ENCODE measurements at places on chromosomes 7 and 10.

DNA sequence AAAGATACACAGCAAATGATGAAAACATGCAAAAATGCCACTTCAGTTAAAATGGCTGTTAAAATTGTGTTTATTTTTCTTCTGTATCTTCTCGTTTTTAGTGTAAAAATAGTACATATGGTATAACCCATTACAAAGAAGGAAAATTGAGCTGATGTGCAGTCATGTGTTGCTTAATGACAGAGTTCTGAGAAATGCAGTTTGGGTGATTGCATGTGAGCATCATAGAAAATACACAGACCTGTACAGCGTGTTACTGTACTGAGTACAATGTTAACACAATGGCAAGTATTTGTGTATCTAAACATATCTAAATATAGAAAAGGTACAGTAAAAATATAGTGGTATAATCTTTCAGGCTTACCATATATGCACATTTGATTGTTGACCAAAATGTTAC, 7.3 kb downstream of the DMTF1 start:
- no peak for DNase-seq
- H3K4me1 ChIP-seq: 0 out of 2 replicates have a peak, but pooled peaks cover 3% of the 10 kb centered on the region
- peaks cover 55% of the 10 kb centered on the region for H3K36me3 ChIP-seq

GRCh38 chr10:3682745-3683144, 102.3 kb downstream of the KLF6 start:
- H3K4me3 ChIP-seq: no peak overlapping the region
- DNase-seq: no peak
- H3K4me1 ChIP-seq: no peaks in the 10 kb centered on the region

- no peaks in the 10 kb centered on the region for H3K27me3 ChIP-seq
- H3K27ac ChIP-seq: no peak overlapping the region
- no peaks in the 10 kb centered on the region for H3K36me3 ChIP-seq
- H3K4me1 ChIP-seq: peaks cover 3% of the 10 kb centered on the region
- DNase-seq: no peak
Observed at GRCh38 chr7:36147361-36147760, 5.7 kb upstream of the EEPD1 start.

- no peaks in the 10 kb centered on the region for H3K27me3 ChIP-seq
- no peak overlapping the region for H3K4me3 ChIP-seq
- DNase-seq: no peak
- H3K4me1 ChIP-seq: no peaks in the 10 kb centered on the region
Observed at GRCh38 chr10:15784662-15785300, 65.1 kb upstream of the ITGA8 start.

GRCh38 chr10:130884456-130884855, 427.1 kb downstream of the TCERG1L start:
- no peak overlapping the region for H3K4me3 ChIP-seq
- H3K27ac ChIP-seq: no peak overlapping the region
- no peaks in the 10 kb centered on the region for H3K4me1 ChIP-seq
- H3K36me3 ChIP-seq: no peaks in the 10 kb centered on the region

DNA sequence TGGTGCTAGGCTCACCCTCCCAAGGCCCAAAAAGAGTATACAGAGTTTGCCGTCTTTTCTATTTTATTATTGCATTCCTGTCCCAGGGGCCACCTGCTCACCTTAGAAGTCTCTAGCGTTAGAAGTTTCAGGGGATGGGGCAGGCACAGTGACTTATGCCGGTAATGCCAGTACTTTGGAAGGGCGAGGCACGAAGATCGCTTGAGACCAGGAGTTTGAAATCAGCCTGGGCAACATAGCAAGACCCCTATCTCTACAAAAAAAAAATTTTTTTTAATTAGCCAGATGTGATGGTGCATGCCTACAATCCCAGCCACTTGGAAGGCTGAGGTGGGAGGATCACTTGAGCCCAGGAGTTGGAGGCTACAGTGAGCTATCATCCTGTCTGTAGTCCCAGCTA, 30.3 kb upstream of the HSPB1 start:
- H3K4me3 ChIP-seq: no peak overlapping the region
- H3K27me3 ChIP-seq: peaks cover 40% of the 10 kb centered on the region
- H3K27ac ChIP-seq: no peak overlapping the region
- H3K36me3 ChIP-seq: no peaks in the 10 kb centered on the region
- no peak for DNase-seq
- no peaks in the 10 kb centered on the region for H3K4me1 ChIP-seq

- no peak overlapping the region for H3K4me3 ChIP-seq
- no peaks in the 10 kb centered on the region for H3K4me1 ChIP-seq
- no peaks in the 10 kb centered on the region for H3K27me3 ChIP-seq
- DNase-seq: no peak
- no peaks in the 10 kb centered on the region for H3K36me3 ChIP-seq
Observed at GRCh38 chr7:69654849-69655707, 56.8 kb downstream of the AUTS2 start.

DNA sequence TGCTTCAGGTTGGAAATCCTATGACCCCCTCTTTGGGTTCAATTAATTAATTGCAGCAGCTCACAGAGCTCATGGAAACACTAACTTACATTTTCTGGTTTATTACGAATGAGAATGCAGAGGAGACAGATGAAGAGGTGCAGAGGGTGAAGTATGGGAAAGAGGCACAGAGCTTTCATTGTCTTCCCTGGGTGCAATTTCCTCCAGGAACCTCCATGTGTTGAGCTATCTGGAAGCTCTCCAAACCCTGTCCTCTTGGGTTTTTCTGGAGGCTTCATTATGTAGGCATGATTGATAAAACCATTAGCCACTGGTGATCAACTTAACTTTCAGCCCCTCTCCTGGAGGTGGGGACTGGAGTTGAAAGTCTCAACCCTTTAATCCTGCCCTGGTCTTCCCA, 133.0 kb upstream of the AUTS2 start:
- H3K36me3 ChIP-seq: no peaks in the 10 kb centered on the region
- no peak overlapping the region for H3K4me3 ChIP-seq
- H3K4me1 ChIP-seq: no peaks in the 10 kb centered on the region
- H3K27ac ChIP-seq: no peak overlapping the region
